ENCODE measurements at places on chromosomes 6 and 20. TPM values are rescaled to one million over a fixed set of nuclear protein-coding genes. Genes with fewer than 3 reads are reported as not detected.

Gene TMEM74B
- total RNA-seq, result not detected

Gene ATXN1
- 121 TPM for total RNA-seq

Gene DOK5
- not detected for total RNA-seq

Gene SALL4
- 0.16 TPM for total RNA-seq

Gene VWA7
- 2.8 TPM for total RNA-seq

Gene SLC22A3
- total RNA-seq, result not detected

Gene DDO
- 0.12 TPM for total RNA-seq

Gene CAGE1
- total RNA-seq, result 0.57 TPM

Gene SLC17A3
- total RNA-seq, result 2.4 TPM
